Osteoblast (primary cell): ENCODE measurements at places on chromosomes 6 and 20. TPM values are rescaled to one million over a fixed set of nuclear protein-coding genes. Genes with fewer than 3 reads are reported as not detected.

Gene CLVS2
- not detected in 2 replicates for total RNA-seq

Gene BMP6
- 0.59 and 0.72 TPM in 2 replicates for total RNA-seq

GRCh38 chr20:57208198-57208597, 58.2 kb downstream of the BMP7 start:
- no peaks in the 10 kb centered on the region for H3K4me1 ChIP-seq
- DNase-seq = peak; percentile 1

GRCh38 chr20:51966296-51966971, 164.1 kb upstream of the SALL4 start:
- H3K27ac ChIP-seq = no peak overlapping the region
- H3K36me3 ChIP-seq = no peaks in the 10 kb centered on the region
- no peaks in the 10 kb centered on the region for H3K27me3 ChIP-seq
- no peaks in the 10 kb centered on the region for H3K4me1 ChIP-seq
- DNase-seq = peak; percentile 91

DNA sequence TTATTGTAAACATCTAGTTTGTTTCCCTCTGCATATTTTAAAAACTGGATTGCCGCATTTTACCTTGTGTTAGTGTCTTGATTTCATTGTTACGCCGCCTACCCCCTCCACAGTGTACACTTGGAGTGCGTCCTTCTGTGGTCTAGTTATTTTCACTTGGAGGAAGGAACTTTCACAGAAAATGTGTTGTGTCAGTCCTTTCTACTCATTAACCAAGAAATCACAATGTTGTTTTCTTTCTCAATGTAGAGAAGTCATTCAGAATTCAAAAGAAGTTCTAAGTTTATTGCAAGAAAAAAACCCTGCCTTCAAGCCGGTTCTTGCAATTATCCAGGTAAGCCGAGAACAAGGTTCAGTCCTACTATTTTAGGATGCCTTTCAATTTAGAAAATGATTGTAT, 10.3 kb downstream of the MTHFD1L start:
- H3K4me3 ChIP-seq = no peak overlapping the region
- no peak overlapping the region for H3K27ac ChIP-seq
- peaks cover 53% of the 10 kb centered on the region for H3K36me3 ChIP-seq

GRCh38 chr6:15754035-15754705, 91.3 kb upstream of the DTNBP1 start:
- H3K4me3 ChIP-seq = no peak overlapping the region
- H3K4me1 ChIP-seq = no peaks in the 10 kb centered on the region
- peak; percentile 88 for DNase-seq

- no peak overlapping the region for H3K27ac ChIP-seq
- no peak for DNase-seq
- H3K4me3 ChIP-seq = no peak overlapping the region
- H3K4me1 ChIP-seq = no peaks in the 10 kb centered on the region
- no peaks in the 10 kb centered on the region for H3K27me3 ChIP-seq
Measured at GRCh38 chr6:168666170-168666569, 225.2 kb downstream of the SMOC2 start.

DNA sequence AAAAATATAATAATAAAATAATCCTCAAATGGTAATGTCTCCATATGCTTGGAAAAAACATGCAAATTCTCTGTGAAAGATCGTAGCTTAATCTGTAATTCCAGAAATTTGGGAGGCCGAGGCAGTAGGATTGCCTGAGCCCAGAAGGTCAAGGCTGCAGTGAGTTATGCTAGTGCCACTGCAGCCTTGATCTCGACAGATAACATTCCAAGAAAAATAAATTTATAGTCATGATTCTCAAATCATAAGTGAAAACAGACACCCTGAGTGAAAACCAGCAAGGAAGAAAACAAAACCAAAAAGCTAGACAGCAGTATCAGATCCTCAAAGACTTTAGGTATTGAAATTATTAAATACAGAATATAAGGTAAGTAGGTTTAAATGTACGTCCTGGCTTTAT, 3.8 kb upstream of the MUC21 start:
- peaks cover 10% of the 10 kb centered on the region for H3K4me1 ChIP-seq
- H3K36me3 ChIP-seq = no peaks in the 10 kb centered on the region
- peaks cover 27% of the 10 kb centered on the region for H3K27me3 ChIP-seq
- DNase-seq = no peak

Gene ATF6B
- 27.5 and 30.1 TPM in 2 replicates for total RNA-seq

- H3K27me3 ChIP-seq = no peaks in the 10 kb centered on the region
- H3K4me1 ChIP-seq = no peaks in the 10 kb centered on the region
- DNase-seq = no peak
- H3K4me3 ChIP-seq = no peak overlapping the region
- H3K36me3 ChIP-seq = no peaks in the 10 kb centered on the region
Measured at GRCh38 chr6:45808042-45808645, 207.5 kb downstream of the CLIC5 start.

DNA sequence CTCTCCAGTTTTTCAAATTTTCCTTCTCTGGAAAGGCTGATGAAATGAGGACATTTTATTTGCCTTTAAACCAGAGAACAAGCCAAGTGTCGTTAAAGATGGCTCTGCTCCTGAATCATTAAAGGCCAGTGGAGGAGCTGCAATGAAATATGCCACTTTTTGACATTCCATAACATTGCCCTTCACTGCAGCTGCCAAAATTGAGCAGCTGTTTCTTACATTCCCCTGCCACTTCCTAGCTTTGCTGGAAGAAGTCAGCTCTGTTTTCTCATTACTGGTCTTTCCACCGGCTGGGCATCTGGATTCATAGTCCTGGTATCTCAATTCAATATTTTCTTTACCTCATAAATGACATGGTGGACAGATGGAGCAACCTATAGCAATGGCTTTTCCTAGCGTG, 45.5 kb upstream of the NRN1 start:
- no peak overlapping the region for H3K27ac ChIP-seq
- H3K27me3 ChIP-seq = no peaks in the 10 kb centered on the region
- no peaks in the 10 kb centered on the region for H3K36me3 ChIP-seq
- no peak overlapping the region for H3K4me3 ChIP-seq
- no peaks in the 10 kb centered on the region for H3K4me1 ChIP-seq
- DNase-seq = no peak

DNA sequence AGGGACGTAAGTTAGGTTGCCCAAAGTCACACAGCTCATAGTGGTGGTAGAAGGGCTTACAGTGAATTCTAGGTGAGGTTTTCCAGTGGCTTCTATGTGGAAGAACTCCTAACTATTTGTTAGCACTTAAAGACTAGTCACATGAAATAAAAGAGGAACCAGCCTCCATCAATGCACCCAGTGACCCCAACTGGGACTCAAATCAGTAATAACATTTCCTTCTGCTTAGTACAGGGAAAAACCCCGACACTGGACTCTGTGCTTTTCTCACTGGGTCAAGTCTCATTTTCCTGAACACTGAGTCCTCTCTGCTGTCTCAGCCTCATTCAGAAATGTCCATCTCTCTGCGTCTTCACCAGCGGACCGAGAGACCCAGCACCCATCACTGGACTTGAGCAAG, 89.2 kb downstream of the SLC22A23 start:
- H3K27ac ChIP-seq = no peak overlapping the region
- H3K4me3 ChIP-seq = no peak overlapping the region
- H3K27me3 ChIP-seq = no peaks in the 10 kb centered on the region

DNA sequence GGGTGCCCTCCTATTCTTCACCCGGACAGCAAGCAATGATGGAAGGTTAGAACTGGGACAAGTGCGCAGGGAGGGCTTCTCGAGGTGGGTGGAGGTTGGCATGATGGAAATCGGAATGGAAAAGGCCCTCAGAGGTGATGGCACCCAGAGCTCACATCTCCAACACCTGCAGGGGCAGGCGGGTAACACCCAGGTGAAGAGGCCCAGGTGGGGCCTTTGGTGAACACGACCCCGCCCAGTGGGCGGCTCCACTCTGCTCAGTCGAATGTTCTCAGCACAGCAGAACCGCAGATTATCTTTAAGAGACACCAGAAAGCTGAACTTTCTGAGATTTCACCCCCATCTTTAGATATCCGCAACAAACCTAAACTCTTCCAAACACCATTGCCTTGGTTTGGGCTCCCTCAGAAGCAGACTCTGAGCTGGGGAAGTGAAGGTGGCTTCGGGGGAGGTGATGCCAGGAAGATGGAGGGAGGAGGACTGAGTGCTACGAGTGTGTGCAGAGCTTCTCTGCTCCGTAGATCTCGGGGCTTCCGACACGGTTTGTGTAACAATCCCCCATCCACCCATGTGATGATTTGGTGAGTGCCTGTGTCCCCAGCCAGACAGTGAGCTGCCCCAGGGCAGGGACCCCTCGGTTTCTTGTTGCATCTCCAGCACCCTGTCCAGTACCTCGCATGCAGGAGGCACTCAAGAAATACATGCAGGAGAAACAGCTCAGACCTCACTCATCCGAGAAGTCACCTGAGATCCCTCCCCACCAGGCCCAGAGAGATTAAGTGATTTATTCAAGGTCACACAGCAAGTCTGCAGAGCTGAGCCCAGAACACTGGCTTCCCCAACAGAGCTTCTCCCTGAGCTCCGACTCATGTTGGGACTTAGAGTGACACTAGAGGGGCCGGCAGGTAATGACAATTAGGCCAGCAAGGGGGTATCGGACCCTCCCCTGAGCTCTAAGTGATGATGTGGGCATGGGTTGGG, 45.4 kb downstream of the BPIFB1 start:
- H3K4me1 ChIP-seq = no peaks in the 10 kb centered on the region
- H3K27ac ChIP-seq = no peak overlapping the region
- peak; percentile 59 for DNase-seq
- no peaks in the 10 kb centered on the region for H3K36me3 ChIP-seq
- H3K4me3 ChIP-seq = no peak overlapping the region
- H3K27me3 ChIP-seq = peaks cover 48% of the 10 kb centered on the region

Gene DUSP15
- total RNA-seq = 1.2 and 1.4 TPM in 2 replicates

GRCh38 chr6:35893246-35893645, 27.7 kb downstream of the SRPK1 start:
- H3K36me3 ChIP-seq = peaks cover 3% of the 10 kb centered on the region
- no peak overlapping the region for H3K27ac ChIP-seq
- no peaks in the 10 kb centered on the region for H3K4me1 ChIP-seq
- no peaks in the 10 kb centered on the region for H3K27me3 ChIP-seq

- no peak for DNase-seq
- no peaks in the 10 kb centered on the region for H3K36me3 ChIP-seq
Measured at GRCh38 chr6:16321341-16321710, 82.9 kb downstream of the GMPR start.

DNA sequence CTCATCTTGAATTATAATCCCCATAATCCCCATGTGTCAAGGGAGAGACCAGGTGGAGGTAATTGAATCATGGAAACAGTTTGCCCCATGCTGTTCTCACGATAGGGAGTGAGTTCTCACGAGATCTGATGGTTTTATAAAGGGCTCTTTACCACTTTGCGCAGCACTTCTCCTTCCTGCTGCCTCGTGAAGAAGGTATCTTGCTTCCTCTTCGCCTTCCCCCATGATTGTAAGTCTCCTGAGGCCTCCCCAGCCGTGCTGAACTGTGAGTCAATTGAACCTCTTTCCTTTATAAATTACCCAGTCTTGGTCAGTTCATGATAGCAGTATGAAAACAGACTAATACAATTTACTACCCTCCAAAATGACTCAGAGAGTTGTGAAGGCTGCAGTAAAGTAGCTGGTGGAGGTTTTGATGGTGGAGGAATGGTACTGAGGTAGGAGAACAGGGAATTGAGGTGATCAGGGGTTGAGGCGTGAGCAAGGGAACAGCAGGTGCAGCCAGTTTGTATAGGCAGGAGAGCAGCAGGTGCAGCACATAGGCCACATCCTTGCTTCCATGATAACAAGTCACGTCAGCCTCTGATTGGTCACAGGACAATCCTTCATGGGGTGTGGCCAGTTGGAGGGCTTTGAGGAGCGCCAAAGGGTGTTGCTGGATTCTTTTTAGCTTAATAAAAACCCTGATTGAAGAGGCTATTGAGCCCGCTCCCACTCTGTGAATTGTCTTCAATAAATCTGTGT, 150.0 kb downstream of the CDC5L start:
- H3K27me3 ChIP-seq = no peaks in the 10 kb centered on the region
- no peak overlapping the region for H3K27ac ChIP-seq
- peaks cover 8% of the 10 kb centered on the region for H3K4me1 ChIP-seq
- no peak overlapping the region for H3K4me3 ChIP-seq

DNA sequence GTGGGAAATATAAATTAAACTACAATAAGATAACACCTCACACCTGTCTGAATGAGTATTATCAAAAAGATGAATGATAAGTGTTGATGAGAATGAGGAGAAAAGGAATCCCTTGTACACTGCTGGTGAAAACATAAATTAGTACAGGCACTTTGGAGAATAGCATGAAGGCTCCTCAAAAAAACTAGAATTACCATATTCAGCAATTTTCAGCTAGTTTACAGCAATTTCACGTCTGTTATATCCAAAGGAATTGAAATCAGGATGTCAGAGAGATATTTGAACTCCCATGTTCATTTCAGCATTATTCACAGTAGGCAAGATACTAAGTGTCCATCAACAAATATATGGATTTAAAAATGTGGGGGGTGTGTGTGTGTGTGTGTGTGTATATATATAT, 292.6 kb downstream of the CLVS2 start:
- H3K4me1 ChIP-seq = no peaks in the 10 kb centered on the region
- H3K27ac ChIP-seq = no peak overlapping the region
- no peak for DNase-seq

- DNase-seq = no peak
- H3K27me3 ChIP-seq = no peaks in the 10 kb centered on the region
- no peaks in the 10 kb centered on the region for H3K36me3 ChIP-seq
- H3K27ac ChIP-seq = no peak overlapping the region
- H3K4me1 ChIP-seq = no peaks in the 10 kb centered on the region
- no peak overlapping the region for H3K4me3 ChIP-seq
Measured at GRCh38 chr6:144624716-144625115, 339.6 kb downstream of the UTRN start.

Gene ZKSCAN3
- 2.9 and 3.5 TPM in 2 replicates for total RNA-seq

Gene GMPR
- 6.5 and 7.4 TPM in 2 replicates for total RNA-seq

- H3K27ac ChIP-seq = no peak overlapping the region
- no peaks in the 10 kb centered on the region for H3K4me1 ChIP-seq
- H3K4me3 ChIP-seq = no peak overlapping the region
Measured at GRCh38 chr6:116096979-116097816, 3.5 kb upstream of the NT5DC1 start.

Gene UNC5CL
- total RNA-seq = under 0.01 TPM in 1 of 2 replicates, not detected in the other

DNA sequence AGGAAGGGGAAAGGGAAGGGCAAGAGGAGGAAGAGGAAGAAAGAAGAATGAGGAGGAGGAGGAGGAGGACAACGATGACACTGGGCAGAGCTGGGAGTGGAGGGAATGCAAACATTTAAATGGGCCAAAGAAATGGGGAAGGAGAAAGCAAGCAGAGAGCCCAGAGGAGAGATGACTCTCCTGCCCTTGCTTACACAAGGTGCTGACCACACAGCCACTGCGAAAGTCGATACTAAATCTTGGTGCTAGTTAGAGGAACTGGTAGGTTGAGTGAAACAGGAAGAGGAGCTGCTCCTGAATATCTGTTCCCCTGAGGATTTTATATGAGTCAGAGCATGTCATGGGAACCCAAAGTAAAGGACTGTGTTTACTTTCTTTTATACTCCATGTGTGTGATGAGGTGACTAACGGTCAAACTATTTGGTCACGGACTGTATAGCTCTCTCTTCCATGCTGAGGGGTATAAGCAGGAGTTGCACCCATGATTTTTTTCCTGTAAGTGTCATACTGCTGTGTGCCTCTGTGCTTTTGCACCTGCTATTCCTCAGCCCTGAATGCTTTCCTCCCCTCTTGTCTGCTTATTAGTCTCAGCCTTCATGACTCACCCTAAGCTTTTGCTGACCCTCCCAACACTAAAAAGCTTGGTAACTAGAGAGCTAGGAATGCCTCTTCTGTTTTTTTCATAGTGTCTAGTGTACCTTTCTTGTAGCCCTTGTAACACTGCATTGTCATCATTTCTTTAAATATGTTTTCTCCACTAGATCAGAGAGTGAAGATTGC, 9.5 kb upstream of the PAQR8 start:
- H3K4me3 ChIP-seq = peak overlapping the region; percentile 1
- peaks cover 14% of the 10 kb centered on the region for H3K4me1 ChIP-seq
- DNase-seq = peak; percentile 80
- H3K27me3 ChIP-seq = peaks cover 12% of the 10 kb centered on the region

Gene PRL
- total RNA-seq = under 0.01 TPM in 1 of 2 replicates, not detected in the other
